ENCODE measurements at places on chromosomes 12 and 14. TPM values are rescaled to one million over a fixed set of nuclear protein-coding genes. Genes with fewer than 3 reads are reported as not detected.
A peak's percentile ranks its signal among the peaks of the same experiment; 100 is the strongest.

The HOXC13 gene
- total RNA-seq = not detected

The KERA gene
- total RNA-seq = not detected

The SLC5A8 gene
- not detected for total RNA-seq

The KRT72 gene
- not detected for total RNA-seq

The TSPAN19 gene
- total RNA-seq = not detected

The CLEC4D gene
- not detected for total RNA-seq

The FAM181A gene
- not detected for total RNA-seq

The MON2 gene
- 66.1 TPM for total RNA-seq

The GLS2 gene
- total RNA-seq = not detected

The BCL7A gene
- total RNA-seq = 12.2 TPM

GRCh38 chr14:100278702-100279101 lies 27.5 kb downstream of the SLC25A29 start:
- peak; percentile 60 for DNase-seq

DNA sequence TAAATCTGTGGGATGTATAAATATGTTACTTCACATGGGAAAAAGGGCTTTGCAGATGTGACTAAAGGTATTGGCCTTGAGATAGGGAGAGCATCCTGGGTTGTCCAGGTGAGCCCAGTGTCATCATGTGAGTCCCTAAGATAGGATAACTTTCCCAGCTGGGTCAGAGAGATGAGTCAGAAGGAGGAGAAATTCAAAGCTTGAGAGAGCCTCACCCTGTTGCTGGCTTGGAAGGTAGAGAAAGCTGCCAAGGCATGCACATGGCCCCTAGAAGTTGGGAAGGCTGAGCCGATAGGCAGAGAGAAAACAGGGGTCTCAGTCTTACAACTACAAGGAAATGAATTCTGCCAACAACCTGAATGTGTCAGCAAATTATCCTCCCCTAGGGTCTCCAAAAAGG lies 213.0 kb downstream of the ADGRD1 start:
- no peak for DNase-seq

DNA sequence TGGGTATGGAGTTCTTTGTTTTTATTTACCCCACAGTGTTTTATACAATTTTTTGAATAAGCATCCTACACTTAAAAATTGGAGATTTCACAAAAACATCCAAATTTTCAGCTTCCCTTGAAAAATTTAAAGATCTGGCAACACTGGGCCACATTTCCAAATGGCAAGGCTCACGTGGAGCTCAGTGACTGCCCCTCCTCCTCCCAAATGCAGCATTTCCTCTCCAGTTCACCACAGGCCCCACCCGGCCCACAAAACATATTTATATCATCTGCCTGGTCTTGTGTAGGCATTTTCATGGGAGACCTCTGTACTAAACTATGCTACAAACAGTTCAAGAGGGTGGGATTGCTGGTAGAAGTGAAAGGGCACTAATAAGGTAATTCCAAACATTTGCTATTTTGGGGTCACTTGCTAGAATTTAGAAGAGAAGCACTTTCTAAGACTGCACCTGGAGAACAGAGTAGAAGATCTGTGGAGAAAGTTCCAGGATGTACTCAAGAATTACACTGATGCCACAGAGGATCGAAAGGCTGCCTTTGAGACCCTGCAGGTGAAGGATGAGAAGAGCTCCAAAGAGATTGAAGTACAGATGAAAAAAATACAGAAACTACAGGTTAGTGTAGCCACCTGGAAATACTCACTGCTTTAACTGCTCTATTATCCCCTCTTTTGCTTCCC lies 7.3 kb downstream of the FKBP11 start:
- DNase-seq = no peak

DNA sequence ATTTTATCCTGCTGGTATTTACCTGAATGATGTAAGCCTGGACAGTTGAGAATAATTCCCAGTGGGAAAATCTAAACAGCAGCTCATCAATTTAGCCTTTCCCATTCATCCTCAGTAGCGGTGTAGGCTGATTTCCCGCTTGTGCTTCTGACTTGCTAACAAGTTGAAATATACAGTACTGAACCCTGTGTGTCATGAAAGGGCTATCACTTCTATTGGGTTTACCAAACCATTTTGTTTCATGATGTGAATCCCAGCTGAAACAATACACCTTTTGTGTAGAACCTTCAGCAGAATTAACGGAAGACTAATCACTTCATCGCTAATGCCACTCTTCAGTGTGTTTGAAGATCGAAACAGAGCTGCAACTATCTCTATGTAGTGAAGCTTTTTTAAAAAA lies 88.4 kb downstream of the POLR3B start:
- DNase-seq = no peak

GRCh38 chr14:96202441-96203094 lies 2.1 kb upstream of the BDKRB2 start:
- no peak for DNase-seq

DNA sequence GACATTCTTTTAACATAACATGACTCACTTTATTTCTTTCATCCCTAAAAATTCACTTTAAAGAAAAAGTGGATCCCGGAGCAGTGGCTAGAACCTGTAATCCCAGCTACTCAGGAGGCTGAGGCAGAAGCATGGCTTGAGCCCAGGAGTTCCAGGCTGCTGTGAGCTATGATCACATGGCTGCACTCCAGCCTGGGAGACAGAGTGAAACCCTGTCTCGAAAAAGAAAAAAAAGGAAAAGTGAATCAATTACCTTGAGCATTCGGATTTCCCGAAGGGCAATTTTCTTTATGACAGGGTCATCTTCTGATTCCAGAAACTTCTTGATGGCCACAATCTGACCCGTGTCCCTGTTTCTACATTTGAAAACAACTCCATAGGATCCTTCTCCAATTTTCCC lies 1.2 kb downstream of the CDKL1 start:
- DNase-seq = peak; percentile 13

DNA sequence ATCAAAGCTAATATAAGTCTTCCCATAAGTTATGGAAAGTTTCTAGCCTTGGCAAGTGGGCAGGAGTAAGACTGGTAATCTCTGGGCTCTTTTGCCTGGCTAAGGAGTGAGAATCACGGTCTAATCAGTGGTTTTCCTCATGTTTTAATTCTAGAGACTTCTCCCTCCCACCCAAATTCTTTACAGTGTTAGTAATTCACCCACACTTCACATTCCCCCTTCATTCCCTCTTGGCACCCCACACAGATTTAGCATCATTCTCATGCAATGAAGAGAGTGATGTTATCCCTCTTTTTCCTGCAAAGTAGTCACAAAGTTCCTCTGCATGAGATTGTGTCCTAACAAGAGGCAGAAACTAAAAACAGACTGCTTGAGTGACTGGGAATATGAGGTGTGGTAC lies 28.6 kb upstream of the CACNA2D4 start:
- DNase-seq = peak; percentile 73

- DNase-seq = no peak
Measured at GRCh38 chr12:7496451-7496850, 7.1 kb downstream of the CD163 start.

- no peak for DNase-seq
Measured at GRCh38 chr12:50240096-50240791, 43.1 kb downstream of the LIMA1 start.

DNA sequence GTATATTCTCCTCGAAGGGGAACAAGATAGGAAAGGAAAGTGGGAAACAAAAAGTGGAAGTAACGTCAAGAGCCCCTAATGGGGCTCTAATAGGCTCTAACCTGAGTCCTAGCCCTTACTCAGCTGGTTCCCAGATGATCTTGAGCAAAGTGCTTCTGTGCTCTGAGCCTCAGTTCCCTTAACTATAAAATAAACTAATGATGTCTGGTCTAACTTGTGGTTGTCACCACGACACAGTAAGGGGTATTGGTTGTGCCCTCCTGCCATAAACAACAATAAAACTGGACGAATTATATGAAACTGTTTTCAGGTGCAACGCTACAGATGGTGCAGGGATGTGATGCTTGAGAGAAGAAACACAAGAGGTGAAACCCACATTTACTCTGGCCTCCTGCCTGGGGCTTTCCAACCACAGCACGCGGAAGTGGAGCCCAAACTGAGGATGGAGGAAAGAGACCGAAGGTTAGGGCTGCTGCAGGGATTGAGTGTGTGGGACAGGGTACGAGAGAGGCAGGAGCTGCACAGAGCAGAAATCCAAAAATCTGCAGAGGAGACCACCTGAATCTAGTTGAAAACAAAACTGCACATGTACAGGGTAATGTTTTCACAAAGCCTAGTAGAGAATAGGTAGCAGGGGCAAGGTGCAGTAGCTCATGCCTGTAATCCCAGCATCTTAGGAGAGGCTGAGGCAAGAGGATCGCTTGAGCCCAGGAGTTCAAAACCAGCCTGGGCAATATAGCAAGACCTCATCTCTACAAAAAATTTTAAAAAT lies 45.6 kb upstream of the BCL2L14 start:
- DNase-seq = no peak

DNA sequence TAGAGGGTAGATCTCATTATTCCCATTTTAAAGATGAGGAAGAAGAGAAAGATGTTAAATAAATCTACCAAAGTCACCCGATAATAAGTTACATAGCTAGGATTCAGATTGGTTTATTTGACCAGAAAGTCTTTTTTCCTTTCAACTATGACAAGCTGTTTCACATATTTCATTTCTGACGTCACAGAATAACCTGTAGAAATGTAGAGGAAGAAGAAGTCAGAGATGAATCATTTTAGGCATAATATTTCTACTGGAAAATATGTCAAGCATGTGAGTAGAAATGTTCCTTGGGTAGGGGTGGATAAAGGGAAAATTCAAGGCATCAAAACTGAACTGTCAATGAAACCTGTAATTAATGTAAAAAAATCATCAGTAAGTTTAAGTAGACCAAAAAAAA lies 107.0 kb downstream of the MGST1 start:
- peak; percentile 8 for DNase-seq

DNA sequence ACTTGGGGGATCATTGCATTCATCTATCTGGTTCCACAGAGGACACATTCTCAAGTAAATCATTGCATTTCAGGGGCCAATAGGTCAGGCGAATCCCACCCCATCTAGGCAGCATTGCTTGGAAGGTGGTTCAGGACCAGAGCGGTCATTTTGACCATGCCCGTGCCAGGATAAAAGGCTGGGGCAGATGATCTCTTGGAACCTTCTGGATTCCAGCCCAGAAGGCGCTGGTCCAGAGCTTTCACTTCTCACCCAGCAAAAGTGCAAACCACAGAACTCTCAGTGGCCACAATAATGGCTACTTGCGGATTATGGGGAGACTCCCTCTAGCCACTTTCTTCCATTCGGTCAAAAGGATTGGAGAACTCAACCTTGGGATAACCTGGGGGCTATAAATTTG lies 595 bp upstream of the KRT85 start:
- DNase-seq = no peak

DNA sequence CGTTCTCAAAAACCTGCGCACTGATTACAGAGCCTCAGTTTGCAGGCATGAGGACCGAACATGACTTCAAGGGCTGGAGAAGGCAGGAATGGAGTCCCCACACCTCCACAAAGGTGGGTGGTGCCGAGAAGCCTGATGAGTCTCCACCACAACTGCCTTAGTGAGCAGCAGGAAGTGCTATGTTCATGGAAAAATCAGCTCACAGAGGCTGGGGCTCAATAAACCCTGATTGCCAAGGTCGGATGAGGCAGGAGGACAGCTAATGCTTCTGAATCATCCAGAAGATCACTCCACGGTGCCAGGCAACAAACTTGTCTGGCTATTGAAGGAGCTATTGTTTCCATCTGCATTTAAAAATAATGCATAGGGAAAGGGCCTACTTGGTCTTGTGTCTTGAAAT lies 31.1 kb downstream of the APPL2 start:
- peak; percentile 78 for DNase-seq

GRCh38 chr14:32332415-32333316 lies 3.6 kb downstream of the AKAP6 start:
- no peak for DNase-seq

GRCh38 chr12:53082637-53083175 lies 3.5 kb upstream of the SPRYD3 start:
- DNase-seq = no peak

DNA sequence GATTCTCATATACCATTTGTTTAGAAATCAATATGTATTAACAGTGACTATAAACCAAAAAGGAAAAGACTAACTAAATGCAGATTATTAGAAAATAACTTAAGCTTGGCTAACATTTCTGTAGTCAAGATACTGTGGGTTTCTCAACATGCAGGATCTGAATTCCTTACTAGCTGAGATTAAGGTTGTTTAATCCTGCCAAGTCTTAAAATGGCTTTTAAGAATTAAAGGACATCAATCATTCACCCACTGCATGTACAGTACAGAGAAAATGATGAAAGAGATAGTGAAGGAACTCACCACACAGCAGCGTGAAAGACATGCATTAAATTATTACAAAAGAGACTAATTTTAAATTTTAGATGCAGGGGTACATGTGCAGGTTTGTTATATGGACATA lies 3.8 kb downstream of the ACSS3 start:
- DNase-seq = no peak

GRCh38 chr12:115640929-115641328 lies 636.6 kb downstream of the MED13L start:
- no peak for DNase-seq

- no peak for DNase-seq
Measured at GRCh38 chr14:38710881-38711280, 392.2 kb downstream of the SEC23A start.

DNA sequence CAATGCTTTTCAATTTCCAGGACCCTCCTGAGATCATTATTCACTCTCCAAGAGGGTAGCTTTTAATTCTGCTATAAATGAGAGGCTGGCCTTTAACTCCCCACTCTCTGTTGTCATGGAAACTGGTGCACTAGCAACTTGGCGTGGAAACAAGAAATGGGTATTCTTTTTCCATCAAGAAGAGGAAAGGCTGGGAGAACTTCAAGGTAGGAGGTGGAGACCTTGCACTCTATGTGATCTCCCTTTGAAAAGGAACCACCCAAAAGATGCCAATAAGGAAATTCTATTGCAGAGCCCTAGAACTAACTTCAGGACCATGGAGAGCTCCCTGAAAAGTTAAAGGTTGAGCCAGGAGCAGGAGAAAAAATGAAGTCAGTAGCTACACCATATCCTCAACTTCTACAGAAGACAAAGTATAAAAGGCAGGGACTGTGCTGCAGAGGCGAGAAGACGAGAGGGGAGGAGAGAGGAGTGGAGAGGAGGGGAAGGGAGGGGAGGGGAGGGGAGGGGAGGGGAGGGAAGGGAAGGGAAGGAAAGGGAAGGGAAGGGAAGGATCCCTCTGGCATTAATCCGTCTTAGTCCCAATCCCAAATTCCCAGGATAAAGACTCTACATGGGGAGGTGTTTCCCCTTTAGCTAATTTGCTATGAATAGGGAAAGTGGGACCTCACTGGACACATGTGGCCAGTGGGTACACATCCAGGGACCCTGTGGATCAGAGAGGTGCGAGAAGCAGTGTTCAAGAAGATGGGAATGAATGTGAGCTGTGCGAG lies 46.7 kb upstream of the FICD start:
- peak; percentile 58 for DNase-seq

DNA sequence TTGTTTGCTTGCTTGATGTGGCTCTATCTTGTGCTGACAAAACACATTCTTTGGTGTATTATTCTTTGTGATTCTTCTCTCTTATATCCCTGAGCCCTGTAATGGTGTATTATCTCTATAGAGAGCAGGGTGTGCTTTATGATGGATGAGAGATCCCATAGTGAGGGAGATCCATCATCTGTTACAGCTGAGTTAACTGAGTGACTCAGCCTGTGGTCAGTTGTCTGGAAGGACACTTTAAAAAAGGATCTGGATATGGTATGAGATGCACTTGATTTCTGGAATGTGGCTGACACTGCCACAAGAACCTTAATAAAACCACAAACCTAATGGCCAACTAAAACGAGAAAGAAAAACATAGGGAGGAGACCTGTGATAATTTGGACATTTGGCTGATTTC lies 461.4 kb upstream of the SYT1 start:
- peak; percentile 70 for DNase-seq
